Naive thymus-derived CD8-positive, alpha-beta T cell (primary cell): ENCODE measurements at places on chromosomes 7 and 10. TPM values are rescaled to one million over a fixed set of nuclear protein-coding genes. Genes with fewer than 3 reads are reported as not detected.

GRCh38 chr7:107697321-107698049, 36.9 kb downstream of the SLC26A4 start:
- no peak for DNase-seq

GRCh38 chr10:79392020-79392398, 44.7 kb downstream of the PPIF start:
- no peak for DNase-seq

- no peak for DNase-seq
Measured at GRCh38 chr7:106255246-106255645, 29.5 kb downstream of the NAMPT start.

GRCh38 chr10:99551158-99551557, 18.4 kb downstream of the NKX2-3 start:
- no peak for DNase-seq

- no peak for DNase-seq
Measured at GRCh38 chr10:47276071-47276470, 23.9 kb upstream of the GDF10 start.

DNA sequence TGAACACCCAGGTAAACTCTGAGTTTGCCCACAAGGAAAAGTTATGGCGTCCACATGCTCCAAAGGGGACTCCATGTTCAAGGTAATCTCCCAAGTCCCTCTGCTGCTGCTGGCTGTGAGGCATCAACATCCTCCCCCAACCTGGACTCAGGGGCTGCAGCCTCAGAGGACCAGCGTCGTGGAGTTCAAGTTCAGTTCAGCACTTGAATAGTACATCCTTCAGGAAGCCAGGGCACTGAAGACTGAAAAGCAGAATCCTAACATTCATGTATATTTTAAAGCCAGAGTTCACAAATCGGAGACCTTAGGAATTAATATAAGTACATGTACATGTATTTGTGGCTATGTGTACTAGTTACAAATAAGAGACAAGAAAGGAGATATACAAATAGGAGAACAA, 90.4 kb downstream of the PTPRE start:
- DNase-seq: no peak

DNA sequence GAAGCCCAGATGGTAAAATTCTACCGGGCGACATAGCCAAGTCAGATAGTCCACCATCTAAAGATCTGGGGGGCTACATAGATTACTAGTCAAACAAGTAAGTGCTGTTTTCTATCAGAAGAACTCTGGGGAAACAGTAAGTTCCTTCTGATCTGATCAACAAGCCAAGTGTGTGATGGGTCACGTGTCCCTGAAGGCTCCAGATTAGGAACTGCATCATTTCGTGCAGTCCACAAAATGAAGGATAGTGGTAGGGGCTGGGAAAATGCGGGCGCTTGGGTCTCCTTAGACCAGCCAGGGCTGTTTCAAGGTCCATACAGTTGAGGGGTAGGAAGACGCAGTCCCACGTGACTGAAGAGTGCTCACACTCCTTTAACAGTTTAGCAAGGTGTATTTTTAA, 1.8 kb upstream of the CHN2 start:
- no peak for DNase-seq

PIK3AP1 gene
- polyA plus RNA-seq: 0.77 TPM

DNA sequence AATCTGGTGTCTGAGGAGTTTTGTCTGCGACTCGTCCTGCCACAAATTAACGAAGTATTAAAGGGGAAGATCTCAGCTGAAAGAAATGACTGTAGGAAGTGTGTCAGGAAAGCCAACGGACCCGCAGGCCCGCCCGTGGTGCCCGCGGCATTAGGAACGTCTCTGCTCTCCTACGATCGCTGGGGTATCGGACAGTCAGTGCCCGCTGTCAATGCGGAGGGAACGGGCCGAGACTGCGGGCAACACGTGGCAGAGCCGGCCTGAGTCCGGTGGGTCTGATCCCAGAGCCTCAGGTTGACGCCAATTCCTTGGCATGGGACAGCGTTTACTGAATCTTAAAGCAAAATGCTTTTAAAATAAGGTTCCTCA, 128.7 kb downstream of the KBTBD2 start:
- DNase-seq: no peak

DNA sequence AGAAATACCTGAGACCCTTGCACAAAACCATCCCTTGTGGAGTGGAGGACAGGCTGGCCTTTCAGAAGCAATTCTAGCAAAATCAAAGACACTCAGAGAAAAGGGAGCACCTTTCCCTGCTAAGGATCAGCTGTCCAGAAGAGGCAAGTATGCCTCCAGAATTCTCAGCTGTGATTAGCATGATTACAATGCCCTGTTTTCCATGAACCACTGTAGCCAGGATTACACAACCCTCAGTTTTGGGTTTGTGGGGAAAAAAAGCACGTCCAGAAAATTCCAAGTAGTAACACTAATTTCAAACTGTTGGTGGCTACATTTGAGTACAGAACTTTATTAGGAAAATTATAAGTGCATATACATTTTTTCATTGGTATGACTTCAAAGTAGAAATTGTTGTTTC, 15.0 kb downstream of the CXCL12 start:
- DNase-seq: no peak

GRCh38 chr10:18151356-18151890, 11.2 kb downstream of the CACNB2 start:
- no peak for DNase-seq

DNA sequence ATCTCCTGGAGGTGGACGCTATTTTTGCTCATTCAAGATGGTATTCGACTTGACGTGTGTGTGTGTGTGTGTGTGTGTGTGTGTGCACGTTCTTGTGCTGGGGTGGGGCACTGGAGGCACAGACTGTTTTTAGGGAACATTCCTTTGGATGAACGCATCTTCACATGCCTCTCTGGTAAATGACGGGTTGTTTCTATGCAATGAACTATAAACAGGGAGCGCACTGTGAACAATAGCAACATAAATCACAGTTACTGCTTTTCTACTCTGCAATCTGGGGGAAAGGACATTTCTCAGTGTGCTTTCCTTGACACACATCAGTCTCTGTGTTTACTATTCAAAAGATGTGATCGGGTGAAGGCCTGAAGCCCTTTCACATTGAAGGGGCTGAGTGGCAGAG, 120.1 kb upstream of the PITRM1 start:
- DNase-seq: no peak

ERVW-1 gene
- polyA plus RNA-seq: not detected

- no peak for DNase-seq
Measured at GRCh38 chr7:37550872-37551271, 102.2 kb upstream of the ELMO1 start.

DNA sequence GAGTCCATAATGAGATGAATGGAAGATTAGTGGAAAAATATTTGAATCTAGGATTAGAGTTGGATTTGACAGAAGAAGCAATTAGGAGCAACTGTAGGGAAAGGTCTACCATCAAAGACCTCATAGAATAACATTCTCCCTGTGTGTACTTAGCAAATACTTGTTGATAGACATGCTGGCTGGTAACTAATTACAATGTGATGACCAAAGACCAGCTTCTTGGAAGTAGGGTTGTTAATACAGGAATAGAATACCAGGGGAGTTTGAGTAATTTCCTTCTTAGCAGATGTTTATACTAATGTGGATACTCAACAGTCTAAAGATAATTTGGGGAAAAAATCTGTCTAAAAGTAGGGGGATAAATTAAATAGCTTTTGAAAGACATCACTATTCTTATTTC, 357.5 kb upstream of the BMPER start:
- DNase-seq: no peak

- peak; percentile 44 for DNase-seq
Measured at GRCh38 chr10:69757553-69758309, 44.0 kb upstream of the COL13A1 start.

GRCh38 chr10:118151461-118151860, 104.7 kb upstream of the RAB11FIP2 start:
- DNase-seq: no peak

IGF2BP3 gene
- 0.64 TPM for polyA plus RNA-seq

DNA sequence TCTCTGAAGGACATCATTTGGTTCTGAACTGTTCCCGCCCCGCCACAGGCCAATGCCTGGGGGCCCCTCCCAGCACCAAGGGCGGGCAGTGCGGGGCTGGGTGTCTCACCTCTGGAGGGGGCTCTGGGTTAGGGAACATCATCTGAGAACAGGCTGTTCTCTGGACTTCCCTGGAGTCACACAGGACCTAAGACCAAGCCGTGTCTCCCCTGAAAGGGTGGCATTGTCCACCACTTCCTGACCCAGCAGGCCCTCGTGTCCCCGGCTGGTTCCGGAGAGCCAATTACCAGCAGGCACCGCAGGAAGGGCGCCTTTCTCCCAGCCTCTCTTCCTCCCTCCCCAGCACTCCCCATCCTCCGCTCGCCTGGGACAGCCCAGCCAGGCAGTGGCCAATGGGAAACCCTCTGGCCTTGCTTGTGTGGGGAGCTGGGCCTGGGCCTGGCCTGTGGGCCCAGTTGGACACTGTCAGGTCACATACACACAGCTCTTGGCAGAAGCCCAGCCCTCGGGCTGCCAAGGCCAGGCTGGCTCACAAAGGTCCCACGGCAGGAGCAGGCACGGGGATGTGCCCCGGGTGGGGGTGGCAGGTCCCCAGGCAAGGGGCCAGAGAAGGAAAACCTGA, 119.5 kb downstream of the SPDYE5 start:
- DNase-seq: no peak

DNA sequence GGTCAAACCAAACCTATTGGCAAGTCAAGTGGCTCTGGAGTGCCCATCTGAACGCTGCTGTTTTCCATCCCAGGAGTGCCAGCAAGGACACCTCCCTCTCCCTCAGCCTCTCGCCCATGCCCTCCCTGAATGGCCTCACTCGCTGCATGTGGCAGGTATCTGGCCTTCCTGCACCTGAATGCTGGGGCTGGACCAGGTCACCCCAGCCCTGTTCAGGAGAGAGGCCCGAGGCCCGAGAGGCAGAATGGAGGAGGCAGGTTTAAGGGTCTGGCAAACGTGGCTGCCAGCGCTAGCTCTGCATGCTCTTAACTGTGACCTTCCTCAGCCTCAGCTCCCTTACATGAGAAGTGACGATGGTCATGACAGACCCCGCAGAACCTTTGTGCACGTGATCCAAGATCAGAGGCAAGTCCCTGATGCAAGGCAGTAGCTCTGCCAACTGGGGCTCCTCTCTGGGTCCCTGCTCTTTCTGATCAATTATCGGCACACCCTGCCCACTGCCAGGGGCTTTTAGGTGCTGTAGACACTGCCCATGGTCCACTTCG, 295.7 kb upstream of the ZMIZ1 start:
- no peak for DNase-seq

NKX1-2 gene
- not detected for polyA plus RNA-seq

DNA sequence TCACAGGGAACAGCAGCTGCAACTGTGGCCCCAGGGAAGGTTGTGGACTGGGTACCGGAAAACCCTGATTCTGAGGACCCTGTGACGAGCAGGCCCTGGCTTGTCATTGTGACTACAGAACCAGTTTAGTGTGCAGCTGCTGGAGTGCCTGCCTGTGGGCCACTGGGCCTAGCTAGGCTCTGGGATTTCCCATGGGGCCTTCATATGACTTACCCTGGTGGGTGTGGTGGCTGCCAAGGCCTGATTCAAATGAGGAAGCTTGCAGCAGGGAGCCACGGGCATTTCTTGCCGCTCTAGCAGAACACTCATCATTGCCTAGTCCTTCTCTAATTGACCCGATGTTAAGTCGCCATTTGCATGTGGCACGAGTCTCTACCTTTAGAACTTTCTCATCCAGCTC, 14.7 kb upstream of the CAMK2G start:
- DNase-seq: no peak

GRCh38 chr10:16466001-16466400, 29.2 kb downstream of the PTER start:
- no peak for DNase-seq

MAGI2 gene
- polyA plus RNA-seq: 0.02 TPM

DNA sequence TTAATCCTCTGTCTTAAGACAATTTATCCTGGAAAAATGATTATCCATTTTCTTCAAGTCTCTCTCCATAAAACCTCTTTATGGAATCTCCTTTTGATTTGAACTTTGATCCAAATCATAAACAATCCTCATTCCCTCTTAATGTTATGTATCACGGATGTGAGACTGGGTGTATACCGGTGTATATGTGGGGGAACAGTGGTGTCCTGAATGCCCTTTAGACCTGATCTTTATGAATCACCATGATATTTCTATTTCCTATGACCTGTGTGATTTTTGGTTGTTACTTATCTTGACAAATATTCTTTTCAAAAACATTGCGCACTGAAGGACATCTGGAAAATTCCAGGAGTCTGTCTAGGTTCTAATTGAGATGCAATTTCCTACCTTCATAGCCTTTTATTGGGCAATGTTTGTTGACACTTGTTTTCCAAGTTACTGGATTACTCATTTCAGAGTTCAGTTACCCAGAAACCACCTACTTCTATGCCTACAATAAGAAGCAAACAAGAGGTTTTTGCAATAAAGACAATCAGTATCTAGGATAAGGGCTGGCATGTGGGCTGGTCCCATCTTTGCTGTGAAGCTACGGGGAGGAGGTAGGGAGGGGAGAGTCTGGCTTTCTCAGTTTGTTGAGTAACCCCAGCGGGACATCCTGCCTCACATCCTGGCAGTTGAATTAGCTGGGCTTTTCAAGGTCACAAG, 190.4 kb downstream of the CTTNBP2 start:
- DNase-seq: no peak

MSS51 gene
- not detected for polyA plus RNA-seq

GRCh38 chr10:113357681-113358300, 195.1 kb upstream of the HABP2 start:
- DNase-seq: no peak

DNA sequence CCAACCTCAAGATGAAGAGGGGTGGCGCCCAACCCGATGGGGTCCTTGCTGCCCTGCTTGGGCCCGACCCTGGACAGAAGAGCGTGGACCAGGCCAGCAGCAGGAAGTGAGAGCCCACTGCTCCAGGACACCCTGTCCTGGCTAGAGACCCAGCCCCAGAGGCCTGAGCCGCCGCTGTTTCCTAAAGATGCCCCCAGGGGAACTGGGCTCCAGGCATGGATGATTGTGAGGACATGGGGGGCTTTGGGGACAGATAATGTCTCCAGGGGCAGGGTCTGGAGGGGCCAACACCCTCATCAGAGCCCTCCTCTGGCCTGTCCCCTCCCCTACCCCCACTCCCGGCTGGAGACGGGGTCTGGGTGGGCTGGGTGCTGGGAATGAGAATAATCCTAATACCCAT, 71.7 kb downstream of the MYL10 start:
- DNase-seq: no peak

- DNase-seq: no peak
Measured at GRCh38 chr7:12610899-12611298, 40.4 kb downstream of the SCIN start.

DNA sequence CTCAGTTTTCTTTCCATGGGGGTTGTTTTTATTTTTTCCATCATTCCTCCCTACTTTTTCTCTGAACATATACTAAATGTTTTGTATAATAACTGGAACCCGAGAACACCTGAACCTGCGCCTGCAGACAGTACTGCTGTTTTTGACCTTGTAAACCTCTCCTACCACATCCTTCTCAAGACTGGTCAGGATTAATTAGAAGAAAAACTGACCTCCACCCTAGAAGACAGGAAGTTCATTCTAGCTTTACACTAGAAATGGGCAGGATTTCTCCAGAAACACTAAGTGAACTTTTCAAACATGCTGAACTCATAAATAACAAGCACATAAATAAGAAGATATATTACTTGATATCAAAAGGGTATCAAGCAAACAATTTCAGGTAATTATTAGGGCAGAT, 751 bp upstream of the HYCC1 start:
- no peak for DNase-seq
